ENCODE measurements at places on chromosomes 13 and 19.

DNA sequence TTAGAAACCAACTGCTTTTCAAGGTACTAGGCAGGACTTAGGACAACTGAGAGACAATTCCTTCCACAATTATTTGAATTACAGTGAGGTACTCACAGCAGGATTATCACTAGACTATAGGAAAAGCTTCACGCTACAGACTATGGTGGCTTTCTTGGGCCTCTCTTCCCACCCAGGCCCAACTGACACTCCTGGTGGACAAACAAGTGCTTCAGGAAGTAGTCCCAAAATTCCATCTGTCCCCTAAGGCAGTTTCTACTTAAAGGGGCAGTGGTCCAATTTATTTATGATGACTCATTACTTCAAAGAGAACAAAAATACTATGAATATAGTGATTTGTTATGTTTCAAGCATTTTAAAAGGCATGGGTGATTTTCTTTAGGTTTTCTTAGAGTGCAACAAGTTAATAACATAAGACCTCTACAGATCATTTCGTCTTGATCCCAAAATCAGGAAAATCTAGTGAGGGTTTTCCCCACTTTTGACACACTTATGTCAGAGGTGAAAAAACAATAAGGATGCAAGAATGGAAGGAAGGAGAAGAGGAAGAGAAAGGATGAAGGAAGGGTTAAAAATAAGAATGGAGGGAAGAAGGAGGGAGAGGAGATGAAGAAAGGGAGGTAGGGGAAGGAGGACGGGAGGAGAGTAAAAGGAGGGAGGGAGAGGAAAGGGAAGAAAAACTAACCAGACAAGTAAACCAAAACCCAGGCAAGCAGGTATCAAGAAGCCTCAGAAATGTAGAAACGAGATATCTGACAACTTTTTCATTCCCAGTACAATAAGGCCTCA lies 100.7 kb downstream of the SERP2 start:
- DNase-seq, result no peak

- no peak for DNase-seq
These were observed 118.4 kb upstream of the CLDN10 start for GRCh38 chr13:95434111-95434510.

GRCh38 chr19:313988-314815 lies 23.0 kb upstream of the PLPP2 start:
- DNase-seq, result no peak

DNA sequence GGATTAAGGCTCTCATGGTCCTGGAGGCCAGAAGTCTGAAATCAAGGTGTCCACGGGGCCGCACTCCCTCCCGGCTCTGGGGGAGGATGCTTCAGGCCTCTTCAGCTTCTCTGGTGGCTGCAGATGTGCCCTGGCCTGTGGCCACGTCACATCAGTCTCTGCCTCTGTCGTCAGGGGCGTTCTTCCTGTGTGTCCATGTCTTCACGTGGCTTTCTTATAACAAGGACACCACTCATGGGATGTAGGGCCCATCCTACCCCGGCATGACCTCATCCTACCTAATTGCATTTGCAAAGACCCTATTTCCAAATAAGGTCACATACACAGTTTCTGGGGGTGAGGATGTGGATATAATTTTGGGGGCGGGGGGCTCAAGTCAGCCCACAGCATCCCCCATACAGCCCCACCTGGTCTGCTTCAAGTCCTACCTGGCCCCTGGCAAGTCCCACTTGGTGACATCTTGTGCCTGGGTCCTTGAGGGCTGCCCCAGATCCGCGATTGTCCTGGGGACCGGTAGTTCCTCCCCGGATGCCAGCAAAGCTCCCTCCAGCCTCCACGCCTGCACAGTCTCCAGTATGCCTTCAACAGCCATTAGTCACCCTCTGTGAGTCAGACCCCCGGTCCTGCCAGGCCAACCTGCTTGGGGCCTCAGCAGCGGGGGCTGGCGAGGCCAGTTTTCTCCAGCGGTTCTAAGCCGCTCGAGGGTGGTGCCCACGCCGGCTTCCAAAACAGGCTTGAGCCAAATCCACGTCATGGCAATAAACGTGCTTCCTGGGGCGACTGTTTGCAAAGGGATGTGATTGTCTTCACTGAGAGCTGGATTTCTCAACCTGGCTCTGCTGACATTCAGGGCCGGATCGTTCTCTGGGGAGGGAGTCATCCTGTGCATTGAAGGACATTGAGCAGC lies 32.2 kb downstream of the MYO9B start:
- DNase-seq, result no peak

DNA sequence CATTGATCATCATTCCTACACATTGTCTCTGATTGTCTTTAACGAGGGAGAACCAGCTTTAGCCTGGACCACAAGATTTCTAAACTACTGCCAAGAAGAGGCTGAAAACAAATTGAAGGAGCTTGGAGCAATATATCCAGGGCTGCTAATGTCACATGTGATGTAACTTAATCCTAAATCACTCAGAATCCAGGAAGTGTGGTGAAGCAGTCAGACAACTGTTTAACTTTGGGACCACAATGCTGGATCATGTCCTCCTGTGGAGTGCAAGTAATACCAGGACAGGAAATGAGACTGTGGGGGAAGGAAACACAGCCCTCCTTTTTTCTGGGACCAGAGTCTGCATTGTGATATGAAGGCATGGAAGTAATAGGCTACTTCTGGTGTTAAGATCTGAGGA lies 430.2 kb downstream of the KCTD12 start:
- DNase-seq, result no peak

DNA sequence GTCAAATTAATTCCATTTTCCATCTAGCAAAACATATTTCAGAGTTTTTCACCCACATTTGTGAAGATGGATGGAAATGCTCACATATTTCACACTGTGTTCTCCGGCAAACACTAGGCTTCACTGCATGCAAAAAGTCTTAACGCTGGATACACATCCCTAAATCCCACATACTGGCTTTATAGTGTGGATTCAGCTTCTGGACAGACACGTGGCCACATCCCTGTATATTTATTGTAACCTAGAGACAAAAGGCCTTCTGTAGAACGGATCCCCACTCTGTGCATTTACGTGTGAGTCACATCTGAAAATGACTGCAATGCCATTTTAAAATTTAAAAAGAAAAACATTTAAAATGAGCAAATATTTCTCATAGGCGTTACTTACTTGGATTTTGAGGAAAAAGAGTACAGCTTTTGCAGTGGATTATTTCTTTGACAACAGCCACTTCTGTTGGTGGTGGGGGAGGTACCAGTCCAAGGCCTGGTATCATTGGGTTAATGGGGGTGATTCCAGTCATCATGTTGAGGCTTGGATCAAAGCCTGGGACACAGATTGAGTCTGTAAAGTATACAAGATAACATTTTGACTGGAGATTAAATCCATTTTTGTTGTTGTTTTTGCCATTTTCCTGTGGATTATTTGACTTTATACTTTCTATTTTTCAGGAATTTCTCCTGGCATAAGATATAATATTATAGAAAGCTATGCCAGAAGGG lies 337.7 kb downstream of the DNAJC15 start:
- DNase-seq, result no peak

DNA sequence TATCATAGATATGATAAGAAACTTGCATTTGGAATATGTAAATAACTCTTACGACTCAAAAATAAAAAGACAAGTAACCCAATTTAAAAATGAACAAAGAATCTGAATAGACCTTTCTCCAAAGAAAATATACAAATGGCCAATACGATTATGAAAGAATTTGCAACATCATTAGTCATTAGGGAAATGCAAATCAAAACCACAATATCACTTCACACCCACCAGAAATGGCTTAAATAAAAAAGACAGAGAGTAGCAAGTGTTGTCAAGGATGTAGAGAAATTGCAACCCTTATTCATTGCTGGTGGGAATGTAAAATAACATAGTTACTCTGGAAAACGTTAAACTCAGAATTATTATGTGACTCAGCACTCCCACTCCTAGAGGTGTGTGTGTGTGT lies 226.6 kb upstream of the MAB21L1 start:
- no peak for DNase-seq

Data from right kidney (tissue), 9 donors.